ENCODE measurements at places on chromosomes 7 and 10. TPM values are rescaled to one million over a fixed set of nuclear protein-coding genes. Genes with fewer than 3 reads are reported as not detected.

- peaks cover 2% of the 10 kb centered on the region for H3K36me3 ChIP-seq
- no peaks in the 10 kb centered on the region for H3K27me3 ChIP-seq
- peak overlapping the region; percentile 70 for H3K27ac ChIP-seq
- H3K4me3 ChIP-seq, result peak overlapping the region; percentile 19
- H3K4me1 ChIP-seq, result peaks cover 40% of the 10 kb centered on the region
- peak; percentile 86 for DNase-seq
Observed at GRCh38 chr7:135980665-135981180, 3.6 kb upstream of the MTPN start.

DNA sequence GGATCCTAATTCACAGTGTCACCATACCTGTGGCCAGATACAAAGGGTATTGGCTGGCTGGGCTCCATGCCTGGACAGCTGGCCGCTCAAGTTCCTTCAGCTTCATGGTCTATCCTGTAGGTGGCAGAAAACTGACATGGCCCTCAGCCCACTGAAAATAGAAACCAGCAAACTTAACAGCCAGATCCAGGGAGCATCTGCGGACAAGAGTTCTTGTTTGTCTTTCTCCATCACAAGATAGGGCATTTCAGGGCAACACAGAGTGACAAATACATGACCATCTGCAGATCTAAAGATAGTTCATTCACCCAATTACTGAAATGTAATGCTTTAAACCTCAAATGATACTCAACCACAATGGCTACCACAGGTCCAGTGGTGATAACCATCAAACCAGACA is 2.8 kb downstream of the SEC31B start:
- H3K36me3 ChIP-seq, result no peaks in the 10 kb centered on the region
- H3K4me1 ChIP-seq, result peaks cover 13% of the 10 kb centered on the region
- H3K4me3 ChIP-seq, result no peak overlapping the region
- H3K27me3 ChIP-seq, result peaks cover 10% of the 10 kb centered on the region
- H3K27ac ChIP-seq, result no peak overlapping the region
- DNase-seq, result no peak

- no peak overlapping the region for H3K4me3 ChIP-seq
- H3K27me3 ChIP-seq, result peaks cover 3% of the 10 kb centered on the region
- no peak overlapping the region for H3K27ac ChIP-seq
- H3K36me3 ChIP-seq, result no peaks in the 10 kb centered on the region
- DNase-seq, result no peak
- no peaks in the 10 kb centered on the region for H3K4me1 ChIP-seq
Observed at GRCh38 chr10:32413513-32413912, 32.4 kb upstream of the CCDC7 start.

Gene CEP55
- 0.19 TPM for total RNA-seq

Gene TIMM23
- 28.3 TPM for total RNA-seq

Gene NRCAM
- total RNA-seq, result 4.6 TPM

Gene SPDYE8
- not detected for total RNA-seq

GRCh38 chr10:54613162-54613561 is 187.9 kb downstream of the PCDH15 start:
- H3K27me3 ChIP-seq, result no peaks in the 10 kb centered on the region
- no peak for DNase-seq
- no peaks in the 10 kb centered on the region for H3K4me1 ChIP-seq
- no peak overlapping the region for H3K27ac ChIP-seq
- no peaks in the 10 kb centered on the region for H3K36me3 ChIP-seq
- H3K4me3 ChIP-seq, result no peak overlapping the region

- H3K36me3 ChIP-seq, result no peaks in the 10 kb centered on the region
- DNase-seq, result no peak
- no peak overlapping the region for H3K4me3 ChIP-seq
- H3K27ac ChIP-seq, result no peak overlapping the region
- no peaks in the 10 kb centered on the region for H3K4me1 ChIP-seq
Observed at GRCh38 chr10:92108120-92108519, 182.8 kb downstream of the CPEB3 start.

Gene OR2A5
- total RNA-seq, result not detected

Gene FAM25C
- not detected for total RNA-seq

DNA sequence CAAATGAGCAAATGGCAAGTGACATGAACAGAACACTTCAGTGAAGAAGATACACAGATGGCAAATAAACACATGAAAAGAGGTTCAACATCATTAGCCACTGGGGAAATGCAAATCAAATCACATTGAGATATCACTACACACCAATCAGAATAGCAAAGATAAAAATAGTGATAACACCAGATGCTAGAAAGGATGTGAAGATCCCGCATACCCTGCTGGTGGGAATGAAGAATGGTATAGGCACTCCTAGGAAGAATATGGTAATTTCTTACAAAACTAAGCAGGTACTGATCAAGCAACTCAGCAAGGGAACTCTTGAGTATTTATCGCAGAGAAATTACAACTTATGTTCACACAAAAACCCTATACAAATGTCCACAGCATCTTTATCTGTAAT is 11.2 kb downstream of the LAMB4 start:
- no peak overlapping the region for H3K27ac ChIP-seq
- H3K36me3 ChIP-seq, result no peaks in the 10 kb centered on the region
- H3K4me3 ChIP-seq, result no peak overlapping the region
- no peak for DNase-seq

- no peaks in the 10 kb centered on the region for H3K27me3 ChIP-seq
- H3K36me3 ChIP-seq, result peaks cover 3% of the 10 kb centered on the region
- no peak overlapping the region for H3K4me3 ChIP-seq
- no peaks in the 10 kb centered on the region for H3K4me1 ChIP-seq
- DNase-seq, result peak; percentile 66
- no peak overlapping the region for H3K27ac ChIP-seq
Observed at GRCh38 chr7:97179454-97180104, 62.1 kb downstream of the SDHAF3 start.

Data from B cell (primary cell).